Endothelial cell of umbilical vein (primary cell): ENCODE measurements at places on chromosomes 7 and 10.

GRCh38 chr7:2564970-2565540, 6.3 kb downstream of the IQCE start:
- no peak for DNase-seq

GRCh38 chr10:48309711-48310226, 3.3 kb downstream of the MAPK8 start:
- peak; percentile 42 for DNase-seq

DNA sequence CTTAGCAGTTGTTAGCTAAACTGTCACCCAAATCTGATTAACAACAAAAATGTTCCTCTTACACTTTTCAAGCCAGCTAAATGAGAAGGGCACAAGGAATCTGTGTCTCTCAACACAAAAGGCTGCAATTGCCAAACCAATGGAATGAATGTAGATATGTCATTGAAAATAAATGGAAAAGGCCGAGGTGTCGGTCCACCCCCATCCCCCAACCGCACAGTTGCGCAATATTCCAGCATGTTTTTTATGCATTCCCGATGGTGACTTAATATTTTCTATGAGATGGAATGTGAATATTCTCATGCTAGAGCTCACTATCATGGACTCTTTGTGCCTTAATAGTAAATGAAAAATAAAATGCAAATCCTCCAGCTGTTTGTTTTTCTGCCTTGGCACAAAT, 181.6 kb upstream of the LRGUK start:
- DNase-seq, result no peak

GRCh38 chr10:58901092-58901646, 275.3 kb upstream of the PHYHIPL start:
- DNase-seq, result no peak

DNA sequence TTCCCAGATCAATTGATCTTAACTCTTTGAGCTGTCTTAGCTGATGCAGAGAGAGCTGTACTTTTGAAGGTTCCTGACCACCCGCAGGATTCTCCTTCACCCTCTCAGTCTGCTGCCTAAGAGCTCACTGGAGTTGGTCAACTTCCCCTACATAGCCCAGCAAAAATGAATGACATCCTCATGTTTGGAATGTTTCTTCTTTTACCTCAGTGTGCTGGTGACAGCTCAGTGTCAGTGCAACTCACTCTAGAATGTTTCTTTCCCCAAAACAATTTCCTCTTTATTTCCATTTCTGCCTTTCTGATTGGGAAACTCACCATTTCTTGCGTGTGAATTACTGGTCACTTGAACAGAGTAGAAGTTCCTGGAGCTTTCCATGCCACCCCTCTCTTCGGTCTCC, 48.7 kb downstream of the LSMEM1 start:
- no peak for DNase-seq

GRCh38 chr10:33862536-33863105, 528.2 kb upstream of the NRP1 start:
- DNase-seq, result no peak

DNA sequence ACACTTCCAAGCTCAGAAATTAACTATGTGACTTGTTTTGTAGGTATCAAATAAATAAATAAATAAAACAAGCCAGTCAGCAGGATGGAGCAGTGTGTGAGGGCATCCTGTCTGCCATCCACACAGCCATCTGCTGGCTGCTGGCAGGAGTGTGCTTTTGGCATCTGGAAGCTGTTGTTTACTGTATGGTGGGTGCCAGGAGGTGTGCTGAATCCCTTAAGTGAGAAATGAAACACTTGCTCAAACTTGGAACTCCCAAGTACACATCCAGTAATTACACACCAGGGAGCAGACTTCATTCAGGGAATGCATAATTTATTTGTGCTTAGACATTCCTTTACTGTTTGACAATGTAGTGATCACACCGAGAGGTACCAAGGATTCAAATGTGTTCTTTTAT, 16.9 kb upstream of the TAX1BP1 start:
- DNase-seq, result peak; percentile 89

DNA sequence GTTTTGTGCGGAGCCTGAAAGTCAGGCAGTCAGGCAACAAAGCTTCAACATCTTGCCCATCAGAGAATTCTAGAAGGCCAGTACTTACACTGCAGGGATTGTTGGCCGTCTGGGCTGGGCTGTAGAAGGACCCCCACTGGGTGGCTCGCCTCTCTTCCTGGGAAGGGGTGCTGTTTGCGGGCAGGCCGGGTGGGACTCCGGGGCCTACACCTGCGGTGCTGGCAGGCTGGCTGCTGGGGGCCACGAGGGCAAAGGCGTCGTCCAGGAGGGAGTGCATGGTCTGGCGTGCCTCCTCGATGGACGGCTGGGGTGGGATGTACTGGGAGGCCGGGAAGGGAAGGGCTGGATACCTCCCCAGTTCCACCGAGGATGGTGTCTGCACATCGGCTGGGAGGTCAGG, 63.1 kb upstream of the ATP6V0A4 start:
- DNase-seq, result no peak

- peak; percentile 79 for DNase-seq
Observed at GRCh38 chr7:50664461-50664922, 99.3 kb upstream of the DDC start.

- no peak for DNase-seq
Observed at GRCh38 chr10:124650263-124650662, 93.9 kb downstream of the FAM53B start.

- DNase-seq, result no peak
Observed at GRCh38 chr10:72445851-72446250, 91.1 kb upstream of the DNAJB12 start.

- DNase-seq, result no peak
Observed at GRCh38 chr7:138690495-138690894, 10.7 kb downstream of the SVOPL start.

GRCh38 chr7:135277161-135277560, 43.5 kb downstream of the STRA8 start:
- no peak for DNase-seq

DNA sequence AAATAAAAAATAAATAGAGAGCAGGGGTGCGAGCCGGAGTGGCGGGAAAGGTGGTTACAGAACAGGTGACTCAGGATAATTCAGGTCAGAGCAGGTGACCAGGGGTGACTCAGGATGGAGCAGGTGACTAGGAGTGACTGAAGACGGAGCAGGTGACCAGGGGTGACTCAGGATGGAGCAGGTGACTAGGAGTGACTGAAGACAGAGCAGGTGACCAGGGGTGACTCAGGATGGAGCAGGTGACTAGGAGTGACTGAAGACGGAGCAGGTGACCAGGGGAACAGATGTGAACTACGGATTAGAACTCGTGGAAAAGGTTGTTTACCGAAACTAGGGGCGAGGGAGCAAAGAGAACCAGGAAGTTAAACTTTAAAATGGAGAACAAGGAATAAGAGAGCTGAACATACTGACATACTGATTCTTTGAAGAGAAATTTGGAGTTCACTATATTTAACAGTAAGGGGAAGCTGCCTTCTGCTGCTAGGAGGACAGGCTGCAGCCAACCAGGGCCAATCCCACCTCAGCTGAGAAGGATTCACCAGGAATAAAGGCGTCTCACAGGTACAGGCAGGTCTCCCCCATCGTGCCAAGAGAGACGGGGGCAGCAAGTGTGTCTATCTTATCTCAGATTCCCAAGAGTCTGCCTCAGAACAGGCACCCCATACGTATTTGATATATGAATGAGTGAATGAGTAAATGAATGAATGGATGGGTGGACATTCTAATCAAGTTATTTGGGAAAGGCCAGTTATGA, 101.3 kb downstream of the CPXM2 start:
- DNase-seq, result no peak

DNA sequence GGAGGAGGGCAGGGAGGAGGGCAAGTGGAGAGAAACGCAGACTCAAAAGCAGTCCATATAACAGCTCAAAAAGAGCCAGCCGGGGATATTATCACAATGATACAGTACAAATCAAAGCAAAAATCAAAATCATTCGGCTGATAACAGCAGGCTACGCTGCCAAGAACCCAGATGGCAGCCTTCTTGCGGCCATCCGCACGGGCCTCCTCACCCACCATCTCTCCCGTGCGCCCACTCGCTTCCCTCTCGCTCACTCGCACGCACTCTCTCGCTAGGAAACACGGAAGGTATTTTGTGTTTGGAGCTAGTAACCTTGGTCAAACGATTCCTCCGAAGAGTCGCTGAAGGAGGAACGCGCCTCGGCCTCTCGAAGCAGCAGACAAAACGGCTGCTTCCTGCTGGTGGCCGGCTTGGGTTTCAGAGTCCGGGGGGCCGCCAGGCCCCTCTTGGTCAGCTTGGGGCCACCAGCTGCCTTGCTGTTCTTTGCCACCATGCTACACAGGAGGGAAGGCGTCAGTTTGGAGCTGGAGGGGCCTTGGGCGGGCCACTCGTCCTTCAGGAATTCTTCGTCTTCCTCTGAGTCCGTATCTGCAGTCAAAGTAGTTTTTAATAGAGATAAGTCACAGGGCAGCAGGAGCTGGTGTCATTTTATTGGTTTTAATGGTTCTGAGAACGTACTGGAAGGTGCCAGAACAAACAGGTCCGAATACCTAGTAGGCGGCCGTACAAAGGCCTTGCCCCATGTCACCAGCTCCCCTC, 68.9 kb downstream of the SLC29A4 start:
- DNase-seq, result no peak

DNA sequence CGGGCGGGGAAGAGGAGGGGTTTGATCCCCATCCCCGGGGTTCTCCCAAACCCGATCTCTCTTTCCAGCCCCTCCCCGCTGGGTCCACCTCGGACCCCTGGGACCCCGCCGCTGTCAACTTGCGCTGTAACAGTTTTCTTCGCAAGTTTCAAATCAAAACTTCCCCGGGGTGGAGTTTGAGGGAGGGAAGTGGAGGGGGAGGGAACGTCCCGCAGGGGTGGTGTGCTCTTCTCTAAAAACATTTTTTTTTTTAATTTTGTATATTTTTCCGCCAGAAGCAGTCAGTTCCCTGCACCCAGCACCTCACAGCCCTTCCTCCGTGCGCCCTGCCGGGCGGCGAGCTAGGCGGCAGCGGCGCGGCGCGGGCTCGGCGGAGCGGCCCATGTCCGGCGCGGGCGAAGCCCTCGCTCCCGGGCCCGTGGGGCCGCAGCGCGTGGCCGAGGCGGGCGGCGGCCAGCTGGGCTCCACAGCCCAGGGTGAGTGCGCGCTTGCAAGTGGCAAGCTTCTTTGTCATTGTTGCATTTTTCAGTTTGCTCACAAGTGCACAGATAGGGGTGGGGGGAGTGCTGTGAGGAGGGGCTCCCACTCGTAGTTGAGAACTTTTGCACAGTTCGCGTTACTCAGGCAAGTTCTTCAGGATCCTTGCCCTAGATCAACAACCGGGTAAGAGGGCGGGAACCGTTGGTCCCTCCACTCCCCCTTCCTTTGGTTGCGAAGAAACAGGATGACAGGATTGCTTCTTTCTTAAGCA, 933 bp downstream of the MDFIC start:
- DNase-seq, result peak; percentile 81
